ENCODE measurements at places on chromosomes 16 and 17. TPM values are rescaled to one million over a fixed set of nuclear protein-coding genes. Genes with fewer than 3 reads are reported as not detected.

EME1 gene
- total RNA-seq = 13.9 TPM

OR3A3 gene
- not detected for total RNA-seq

LPO gene
- not detected for total RNA-seq

NPIPA5 gene
- total RNA-seq = 2.4 TPM

KRTAP9-4 gene
- total RNA-seq = not detected

DDX28 gene
- total RNA-seq = 10.5 TPM

ZDHHC1 gene
- 13.5 TPM for total RNA-seq

HOXB7 gene
- total RNA-seq = 37.3 TPM

BMERB1 gene
- 36.1 TPM for total RNA-seq

GPR139 gene
- not detected for total RNA-seq

GRIN2C gene
- not detected for total RNA-seq

All from LHCN-M2 (cell line).